ENCODE measurements at places on chromosomes 6 and 20. TPM values are rescaled to one million over a fixed set of nuclear protein-coding genes. Genes with fewer than 3 reads are reported as not detected.

The CCR6 gene
- total RNA-seq: 40.8 TPM

The RNF144B gene
- 1.6 TPM for total RNA-seq

The WFDC2 gene
- total RNA-seq: not detected

The UBD gene
- not detected for total RNA-seq

The TPX2 gene
- 5.4 TPM for total RNA-seq

The TRAPPC3L gene
- 0.37 TPM for total RNA-seq

The GSTA5 gene
- not detected for total RNA-seq

The EFCAB8 gene
- total RNA-seq: 1.2 TPM

The PRR3 gene
- 12.0 TPM for total RNA-seq

The OR2J3 gene
- not detected for total RNA-seq

The NKX2-2 gene
- total RNA-seq: not detected

The CD40 gene
- 1.7 TPM for total RNA-seq

The SIRPB1 gene
- 2.4 TPM for total RNA-seq

The CFAP206 gene
- total RNA-seq: not detected

The RHAG gene
- total RNA-seq: not detected

The RUNX2 gene
- total RNA-seq: 30.0 TPM

The PGC gene
- not detected for total RNA-seq

The TMEM244 gene
- total RNA-seq: 1.1 TPM

The IFNGR1 gene
- total RNA-seq: 44.3 TPM

The THBD gene
- not detected for total RNA-seq

The CD24 gene
- total RNA-seq: 0.17 TPM

The KCNB1 gene
- total RNA-seq: not detected

The PPIL6 gene
- 0.91 TPM for total RNA-seq

The CST3 gene
- total RNA-seq: 2.5 TPM

The FNDC11 gene
- 1.5 TPM for total RNA-seq

The PDE7B gene
- total RNA-seq: 0.25 TPM

The ARMH2 gene
- total RNA-seq: 1.8 TPM

The CALHM5 gene
- total RNA-seq: 0.10 TPM

The GINS1 gene
- 0.76 TPM for total RNA-seq
